Stimulated activated CD4-positive, alpha-beta T cell treated with anti-CD3 and anti-CD28 coated beads, Interleukin-4, amount 100 ng/mL, for 4 hours (primary cell): ENCODE measurements at places on chromosomes 4 and X.

DNA sequence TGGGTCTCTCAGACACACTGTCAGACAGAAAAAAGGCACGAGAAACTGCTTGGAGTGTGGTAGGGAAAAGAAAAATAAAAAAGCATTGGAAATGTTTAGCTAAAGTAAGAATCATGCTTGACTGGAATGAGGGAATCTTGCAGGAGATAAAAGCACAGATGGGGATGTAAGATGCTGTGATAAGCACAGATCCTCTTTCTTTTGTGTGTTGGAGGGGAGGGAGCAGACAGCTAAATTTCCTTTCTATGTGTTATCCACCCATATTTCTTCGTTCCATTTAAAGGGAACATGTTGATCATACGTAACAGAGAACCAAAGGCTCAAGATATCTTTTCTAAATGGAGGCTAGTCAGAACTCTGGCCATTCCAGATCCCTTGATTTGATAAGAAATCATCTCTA is 614.0 kb upstream of the LCORL start:
- DNase-seq = no peak

DNA sequence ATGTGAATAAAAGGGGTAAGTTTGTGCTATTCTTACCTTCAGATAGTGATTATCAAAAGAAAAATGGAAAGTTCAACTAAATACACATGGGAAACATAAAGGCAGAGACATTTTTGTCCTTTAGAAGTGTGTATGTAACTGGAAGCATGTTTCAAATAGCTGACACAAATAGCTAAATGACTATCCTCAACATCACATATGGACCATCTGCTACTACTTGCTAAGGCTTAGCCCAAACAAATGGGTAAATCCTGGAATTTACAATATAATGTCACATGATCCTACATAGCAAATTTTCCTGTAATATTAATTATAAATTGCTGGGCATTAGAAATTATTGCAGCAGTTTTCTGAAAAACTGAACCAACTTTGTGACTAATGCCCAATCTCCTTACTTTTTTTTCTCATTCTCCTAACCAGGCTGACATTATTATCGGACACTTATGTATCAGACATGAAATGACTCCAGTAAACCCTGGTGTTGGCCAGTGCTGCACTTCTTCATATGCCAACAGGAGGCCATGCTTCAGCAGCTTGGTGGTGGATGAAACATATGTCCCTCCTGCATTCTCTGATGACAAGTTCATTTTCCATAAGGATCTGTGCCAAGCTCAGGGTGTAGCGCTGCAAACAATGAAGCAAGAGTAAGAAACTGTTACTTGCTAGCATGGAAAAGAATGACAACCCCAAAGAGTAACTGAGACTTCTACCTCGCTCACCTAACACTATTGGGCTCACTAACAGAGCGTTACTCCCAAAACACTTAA is 16.1 kb downstream of the AFP start:
- no peak for DNase-seq

DNA sequence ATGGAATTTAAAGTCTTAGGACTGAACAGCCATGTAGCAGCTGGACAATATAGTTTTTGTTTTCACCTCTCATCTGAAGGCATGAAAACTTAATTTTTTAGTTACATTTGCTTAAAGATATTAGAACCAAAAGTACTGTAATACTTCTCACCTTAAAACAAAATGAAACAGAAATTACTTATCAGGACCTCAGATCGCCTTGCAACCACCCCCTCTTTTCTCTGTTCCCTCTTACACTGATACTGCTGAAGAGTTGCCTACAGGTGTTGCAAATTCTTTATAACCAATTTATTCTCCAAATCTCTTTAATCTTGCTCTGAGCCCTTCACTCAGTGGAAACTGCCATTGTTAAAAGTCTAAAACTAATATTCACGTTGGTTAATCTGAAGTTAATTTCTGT is 145.0 kb downstream of the SPCS3 start:
- no peak for DNase-seq

DNA sequence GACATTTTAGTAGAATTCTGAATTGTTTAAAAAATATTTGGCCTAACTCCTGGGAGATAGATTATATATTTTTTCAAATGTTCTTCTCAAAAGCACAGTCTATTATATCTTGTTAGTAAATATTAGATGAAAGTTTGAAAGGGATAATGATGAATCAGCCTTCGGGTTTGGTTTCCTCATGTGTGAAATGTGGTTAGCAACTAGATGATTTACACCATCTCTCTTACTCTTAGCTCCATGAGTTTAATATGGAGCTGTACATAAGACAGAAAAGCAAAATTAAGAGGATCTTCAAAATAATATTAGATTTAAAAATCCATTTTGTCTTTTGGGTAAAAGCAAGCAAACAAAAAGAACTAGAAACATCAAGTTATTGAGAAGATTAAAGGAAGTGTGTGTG is 120.8 kb upstream of the SFRP2 start:
- DNase-seq = no peak
